Smooth muscle cell of the coronary artery (primary cell): ENCODE measurements at places on chromosomes 11 and 22. TPM values are rescaled to one million over a fixed set of nuclear protein-coding genes. Genes with fewer than 3 reads are reported as not detected.

TRIM66 gene
- total RNA-seq = 3.4 and 5.1 TPM in 2 replicates

MFRP gene
- total RNA-seq = under 0.01 TPM in 1 of 2 replicates, not detected in the other

TRIM48 gene
- total RNA-seq = not detected in 2 replicates

NDUFA6 gene
- total RNA-seq = 61.3 and 63.1 TPM in 2 replicates

BIK gene
- total RNA-seq = not detected in 2 replicates

FADS1 gene
- 50.9 and 69.6 TPM in 2 replicates for total RNA-seq

CRACR2B gene
- 0.45 and 0.70 TPM in 2 replicates for total RNA-seq

FERMT3 gene
- total RNA-seq = 8.0 and 10.7 TPM in 2 replicates

APOL4 gene
- 2.4 and 6.2 TPM in 2 replicates for total RNA-seq

SLC37A2 gene
- 0.30 and 0.35 TPM in 2 replicates for total RNA-seq

NUCB2 gene
- total RNA-seq = 71.6 and 102 TPM in 2 replicates

CFAP68 gene
- 7.5 and 12.3 TPM in 2 replicates for total RNA-seq

PACS1 gene
- 53.6 and 59.8 TPM in 2 replicates for total RNA-seq

OR52N4 gene
- not detected in 2 replicates for total RNA-seq

MOV10L1 gene
- 0.23 and 16.9 TPM in 2 replicates for total RNA-seq

CNIH2 gene
- 0.45 TPM in 1 of 2 replicates, not detected in the other for total RNA-seq

USP2 gene
- under 0.01 TPM in 2 replicates for total RNA-seq

RFPL1 gene
- not detected in 2 replicates for total RNA-seq

VWCE gene
- 0.38 and 3.3 TPM in 2 replicates for total RNA-seq

VSIG10L2 gene
- total RNA-seq = not detected in 2 replicates

RAB39A gene
- not detected in 2 replicates for total RNA-seq

SART1 gene
- total RNA-seq = 59.2 and 75.6 TPM in 2 replicates

MMP7 gene
- total RNA-seq = not detected in 2 replicates

NXPE2 gene
- total RNA-seq = 0.08 TPM in 1 of 2 replicates, not detected in the other

KCNJ5 gene
- under 0.01 and 0.12 TPM in 2 replicates for total RNA-seq

OR51A2 gene
- not detected in 2 replicates for total RNA-seq

SLC5A1 gene
- not detected in 2 replicates for total RNA-seq

PRR5L gene
- total RNA-seq = 6.3 and 43.7 TPM in 2 replicates
